ENCODE measurements at places on chromosomes 3 and 15. TPM values are rescaled to one million over a fixed set of nuclear protein-coding genes. Genes with fewer than 3 reads are reported as not detected.

The COL6A5 gene
- 0.14 TPM for total RNA-seq

The SRGAP3 gene
- 0.43 TPM for total RNA-seq

The ADPRH gene
- total RNA-seq = 3.7 TPM

The THSD4 gene
- 102 TPM for total RNA-seq

The VWA5B2 gene
- total RNA-seq = not detected

The DOCK3 gene
- total RNA-seq = 0.22 TPM

The IQSEC1 gene
- 22.3 TPM for total RNA-seq

The PLSCR5 gene
- not detected for total RNA-seq

The PPIB gene
- total RNA-seq = 692 TPM

The CFAP161 gene
- total RNA-seq = 0.72 TPM

The CHRNB4 gene
- total RNA-seq = not detected

The CCR5 gene
- total RNA-seq = not detected

The LTF gene
- 0.14 TPM for total RNA-seq

The LRRC49 gene
- total RNA-seq = 11.5 TPM

The GOLGA6L7 gene
- not detected for total RNA-seq

The GALNT15 gene
- total RNA-seq = 4.2 TPM

The MST1 gene
- total RNA-seq = 5.9 TPM

The IGF1R gene
- 80.1 TPM for total RNA-seq

The ANKRD34C gene
- total RNA-seq = not detected

The GHSR gene
- total RNA-seq = not detected

The PRKCD gene
- total RNA-seq = 4.2 TPM

The SNX22 gene
- 0.14 TPM for total RNA-seq

The PAQR5 gene
- total RNA-seq = 4.8 TPM

The SLC12A8 gene
- total RNA-seq = 11.2 TPM

The CD47 gene
- total RNA-seq = 81.0 TPM

The GRK7 gene
- total RNA-seq = not detected

The MB21D2 gene
- 12.7 TPM for total RNA-seq

The TMEM266 gene
- total RNA-seq = not detected
